ENCODE measurements at places on chromosomes 6 and 20. TPM values are rescaled to one million over a fixed set of nuclear protein-coding genes. Genes with fewer than 3 reads are reported as not detected.

GRCh38 chr6:78618970-78619369, 248.4 kb upstream of the IRAK1BP1 start:
- no peak for DNase-seq

DNA sequence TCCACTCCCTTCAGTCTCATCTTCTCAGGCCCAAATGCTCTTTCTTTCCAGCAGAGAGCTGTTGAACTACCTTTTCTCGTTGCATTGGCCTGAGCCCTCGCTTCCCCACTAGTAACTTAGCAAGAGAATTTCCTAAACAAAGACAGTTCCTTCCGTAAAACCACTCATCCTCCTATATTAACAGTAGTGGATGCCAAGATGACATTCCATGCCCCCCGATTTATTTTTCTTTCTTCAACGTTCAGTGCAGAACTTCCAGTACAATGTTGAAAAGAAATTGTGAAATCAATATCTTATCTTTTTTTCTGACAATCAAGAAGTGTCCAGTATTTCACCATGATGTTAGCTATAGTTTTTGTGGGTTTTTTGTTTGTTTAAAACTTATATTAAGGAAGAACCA, 45.8 kb downstream of the SOX4 start:
- DNase-seq, result no peak

PCK1 gene
- 1.8 TPM for total RNA-seq

HCK gene
- 4.7 TPM for total RNA-seq

DNA sequence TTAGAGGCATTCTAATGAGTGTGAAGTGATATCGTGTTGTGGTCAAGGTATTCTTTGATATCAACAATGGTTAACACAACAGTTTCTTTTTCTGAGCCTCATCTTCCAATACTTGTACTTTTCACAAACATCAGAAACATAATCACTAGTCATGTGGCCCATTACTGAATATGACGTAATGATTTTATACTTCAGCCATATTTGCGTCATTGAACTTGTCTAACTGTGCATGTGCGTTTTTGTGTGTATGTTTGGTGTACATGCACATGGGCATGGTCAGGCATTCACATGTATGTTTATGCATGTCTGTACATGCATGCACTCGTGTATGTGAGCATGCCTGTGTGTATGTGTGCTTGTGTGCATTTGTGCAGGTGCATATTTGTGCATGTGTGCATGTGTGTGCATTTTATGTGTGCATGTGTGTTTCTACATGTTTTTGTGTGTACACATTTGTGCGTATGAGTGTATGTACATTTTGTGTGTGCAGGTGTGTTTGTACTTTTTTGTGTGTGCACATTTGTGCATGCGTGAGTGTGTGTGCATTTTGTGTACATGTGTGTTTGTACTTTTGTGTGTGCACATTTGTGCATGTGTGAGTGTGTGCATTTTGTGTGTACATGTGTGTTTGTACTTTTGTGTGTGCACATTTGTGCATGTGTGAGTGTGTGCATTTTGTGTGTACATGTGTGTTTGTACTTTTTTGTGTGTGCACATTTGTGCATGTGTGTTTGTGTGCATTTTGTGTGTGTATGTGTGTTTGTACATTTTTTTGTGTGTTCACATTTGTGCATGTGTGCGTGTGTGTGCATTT, 29.4 kb downstream of the PRR18 start:
- DNase-seq, result no peak

- no peak for DNase-seq
These were observed 365.4 kb downstream of the TFAP2B start for GRCh38 chr6:51184046-51184445.

DNA sequence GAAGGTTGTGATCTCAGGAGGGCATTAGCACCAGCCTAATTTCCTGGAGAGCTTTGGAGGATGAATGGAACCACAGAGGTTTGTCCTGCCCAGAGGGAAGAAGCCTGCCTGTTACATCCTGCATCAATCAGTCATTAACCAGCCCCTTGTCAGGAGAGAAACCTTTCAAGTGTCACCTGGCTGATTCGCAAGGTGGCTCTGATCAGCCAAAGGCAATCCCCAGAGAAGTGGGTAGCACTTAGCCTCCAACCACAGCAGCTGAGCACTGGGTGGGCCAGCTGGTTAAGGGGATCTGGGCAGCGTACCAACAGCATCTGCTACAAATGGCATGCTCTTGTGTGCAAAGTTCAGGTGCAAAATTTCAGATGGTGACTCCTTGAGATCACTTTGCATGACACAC, 26.9 kb downstream of the ANKEF1 start:
- no peak for DNase-seq

DNA sequence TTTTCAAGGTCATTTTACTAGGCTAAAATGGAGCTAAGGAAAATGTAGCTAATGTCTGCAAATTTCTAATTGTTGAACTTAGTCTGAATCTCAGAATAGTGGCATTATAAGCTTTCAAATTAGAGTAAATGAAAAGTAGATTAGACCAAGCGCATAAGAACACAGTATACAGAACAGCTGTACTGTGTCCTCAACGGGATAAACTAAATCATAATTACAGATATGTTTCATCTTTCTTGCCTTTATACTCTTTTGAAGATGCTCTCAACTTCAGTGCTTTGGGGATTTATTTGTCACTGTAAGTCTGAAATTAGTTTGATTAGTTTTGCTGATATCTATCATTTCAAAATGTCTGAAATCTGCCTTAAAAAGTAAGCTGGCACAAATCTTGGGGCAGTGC, 305.4 kb downstream of the LAMA2 start:
- no peak for DNase-seq

- DNase-seq, result no peak
These were observed 853.0 kb upstream of the EPHA7 start for GRCh38 chr6:94272327-94272726.

DNA sequence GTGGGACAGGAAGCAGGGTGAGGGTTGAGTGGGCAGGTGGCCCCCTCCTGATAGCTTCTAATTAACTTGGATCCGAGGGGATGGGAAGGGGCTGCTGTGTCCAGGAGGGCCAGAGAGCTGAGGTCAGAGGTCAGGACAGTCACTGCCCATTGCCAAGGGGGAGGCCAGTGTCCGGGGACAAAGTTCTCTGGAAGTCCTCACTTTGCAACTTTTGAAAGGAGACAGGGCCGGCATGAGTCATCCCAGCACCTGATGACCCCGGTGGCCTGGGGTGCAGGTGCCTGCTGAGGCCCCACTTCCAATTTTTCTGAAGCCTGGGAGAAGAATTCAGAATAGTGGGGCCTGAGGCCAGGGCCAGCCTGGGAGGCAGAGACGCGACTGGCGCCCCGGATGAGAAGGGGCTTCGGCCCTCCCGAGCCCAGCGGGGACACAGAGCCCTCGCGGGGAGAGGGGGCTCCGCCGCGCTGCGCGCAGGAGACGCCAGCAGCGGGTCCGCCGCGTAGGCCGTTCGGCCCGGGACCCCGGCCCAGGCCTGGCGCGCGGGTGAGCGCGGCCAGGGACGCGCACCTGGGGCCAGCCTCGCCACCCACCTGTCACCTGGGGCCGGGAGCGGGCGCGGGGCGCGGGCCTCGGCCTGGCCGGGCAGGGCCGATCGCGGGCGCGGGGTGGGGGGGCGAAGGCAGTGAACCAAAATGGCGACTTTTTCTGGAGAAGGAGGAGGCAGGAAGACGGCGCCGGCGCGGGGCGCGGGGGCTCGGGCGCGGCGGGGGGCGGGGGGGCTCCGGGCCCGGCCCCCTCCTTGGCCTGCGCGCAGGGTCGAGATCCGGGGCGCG, 586 bp downstream of the ZNF512B start:
- peak; percentile 12 for DNase-seq

GSTA4 gene
- total RNA-seq, result 11.4 TPM

Measured in gastrocnemius medialis (tissue), 4 donors.